Activated CD4-positive, alpha-beta memory T cell treated with anti-CD3 and anti-CD28 coated beads for 36 hours (primary cell): ENCODE measurements at places on chromosomes 7 and 10.

DNA sequence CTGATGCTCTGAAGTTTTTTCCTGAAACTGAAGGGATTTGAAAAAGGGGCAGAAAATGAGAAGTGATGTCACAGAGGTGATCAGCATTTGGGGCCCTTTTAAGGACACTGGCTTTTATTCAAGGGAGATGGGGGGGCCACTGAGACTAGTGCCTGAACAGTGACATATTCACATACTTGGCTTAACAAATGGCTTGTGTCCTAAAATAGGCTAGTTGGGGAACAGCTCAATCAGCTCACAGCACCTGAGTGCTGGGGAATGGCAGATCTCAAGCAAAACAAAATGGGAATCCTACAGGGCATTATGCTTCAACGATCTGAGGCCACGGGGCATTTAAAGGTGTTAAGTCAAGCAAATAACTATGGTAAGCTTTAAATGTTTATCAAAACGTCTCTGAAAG, 90.1 kb downstream of the UBE2H start:
- DNase-seq = no peak

GRCh38 chr7:47260270-47260669, 321.6 kb downstream of the TNS3 start:
- DNase-seq = no peak

GRCh38 chr7:114652041-114652440, 237.4 kb downstream of the FOXP2 start:
- DNase-seq = no peak

- DNase-seq = no peak
Observed at GRCh38 chr7:120864141-120864900, 6.4 kb upstream of the TSPAN12 start.

GRCh38 chr10:47025540-47026300, 114.5 kb downstream of the PTPN20 start:
- peak; percentile 5 for DNase-seq

DNA sequence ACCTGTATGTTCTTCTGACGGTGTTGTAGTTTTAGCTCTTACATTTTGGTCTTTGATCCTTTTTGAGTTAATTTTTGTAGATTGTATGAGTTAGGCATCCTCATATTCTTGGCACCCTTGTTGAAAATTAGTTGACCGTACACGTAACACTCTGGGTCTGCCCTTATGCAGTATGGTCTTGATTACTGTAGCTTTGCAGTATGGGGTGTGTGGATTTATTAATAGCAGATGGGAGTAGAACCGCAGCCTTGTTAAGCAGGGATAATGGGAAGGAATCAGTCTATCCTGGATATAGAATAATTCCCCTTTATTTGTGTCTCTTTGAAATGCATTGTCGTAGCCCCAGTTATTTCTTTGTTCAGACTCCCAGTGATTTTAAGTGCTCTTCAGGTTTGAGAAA, 95.5 kb downstream of the UBE3C start:
- no peak for DNase-seq

- no peak for DNase-seq
Observed at GRCh38 chr10:49255883-49256282, 43.1 kb upstream of the C10orf71 start.

- DNase-seq = peak; percentile 57
Observed at GRCh38 chr10:43160921-43161255, 22.6 kb downstream of the CSGALNACT2 start.

DNA sequence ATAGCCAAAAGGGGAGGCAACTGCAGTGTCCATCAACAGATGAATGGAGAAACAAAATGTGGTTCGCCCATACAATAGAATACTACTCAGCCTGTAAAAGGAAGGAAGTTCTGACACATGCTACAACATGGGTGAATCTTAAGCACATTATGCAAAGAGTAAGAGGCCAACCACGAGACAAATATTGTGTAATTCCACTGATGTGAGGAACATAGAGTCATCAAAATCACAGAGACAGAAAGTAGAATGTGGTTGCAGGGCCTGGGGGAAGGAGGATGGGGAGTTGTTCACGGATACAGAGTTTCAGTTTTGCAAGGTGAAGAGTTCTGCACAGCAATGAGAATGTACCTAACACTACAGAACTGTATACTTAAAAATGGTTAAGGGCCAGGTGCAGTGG, 13.7 kb upstream of the C10orf71 start:
- peak; percentile 16 for DNase-seq

DNA sequence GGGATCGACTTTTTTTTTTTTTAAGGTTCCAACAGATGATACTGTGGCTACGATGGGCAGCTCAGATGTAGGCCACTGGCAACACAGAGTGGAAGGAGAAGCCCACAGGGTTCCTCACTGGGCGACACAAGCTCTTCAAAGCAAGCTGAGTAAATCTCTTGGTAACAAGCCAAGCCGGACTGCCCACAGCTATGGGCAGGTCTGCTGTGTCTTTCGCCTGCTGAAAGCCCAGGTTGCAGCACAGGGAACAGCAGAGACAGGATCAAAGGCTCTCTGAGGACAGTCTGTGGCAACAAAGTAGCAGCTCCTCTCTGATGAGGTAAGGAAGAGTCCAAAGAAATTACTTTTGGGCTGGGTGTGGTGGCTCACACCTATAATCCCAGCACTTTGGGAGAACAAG, 83.6 kb downstream of the KCNMA1 start:
- no peak for DNase-seq

DNA sequence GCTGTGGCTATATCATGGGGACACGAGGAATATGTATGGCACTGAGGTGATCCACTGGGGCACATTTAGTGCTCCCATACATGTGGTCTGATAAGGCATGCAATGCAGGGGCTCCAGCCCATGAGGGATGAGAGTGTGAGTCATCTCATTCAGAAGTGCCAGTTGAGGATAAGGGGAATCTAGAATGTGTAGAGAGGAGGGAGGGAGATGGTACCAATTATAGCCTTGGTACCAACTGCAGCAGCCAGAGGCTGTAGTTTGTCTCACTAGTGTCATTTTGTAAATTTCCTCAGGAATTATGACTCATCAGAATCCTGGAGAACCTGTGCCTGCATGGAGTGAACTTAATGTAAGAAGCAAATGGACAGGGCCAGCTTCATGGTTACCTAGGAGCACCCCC, 46.2 kb downstream of the LAMB4 start:
- no peak for DNase-seq

DNA sequence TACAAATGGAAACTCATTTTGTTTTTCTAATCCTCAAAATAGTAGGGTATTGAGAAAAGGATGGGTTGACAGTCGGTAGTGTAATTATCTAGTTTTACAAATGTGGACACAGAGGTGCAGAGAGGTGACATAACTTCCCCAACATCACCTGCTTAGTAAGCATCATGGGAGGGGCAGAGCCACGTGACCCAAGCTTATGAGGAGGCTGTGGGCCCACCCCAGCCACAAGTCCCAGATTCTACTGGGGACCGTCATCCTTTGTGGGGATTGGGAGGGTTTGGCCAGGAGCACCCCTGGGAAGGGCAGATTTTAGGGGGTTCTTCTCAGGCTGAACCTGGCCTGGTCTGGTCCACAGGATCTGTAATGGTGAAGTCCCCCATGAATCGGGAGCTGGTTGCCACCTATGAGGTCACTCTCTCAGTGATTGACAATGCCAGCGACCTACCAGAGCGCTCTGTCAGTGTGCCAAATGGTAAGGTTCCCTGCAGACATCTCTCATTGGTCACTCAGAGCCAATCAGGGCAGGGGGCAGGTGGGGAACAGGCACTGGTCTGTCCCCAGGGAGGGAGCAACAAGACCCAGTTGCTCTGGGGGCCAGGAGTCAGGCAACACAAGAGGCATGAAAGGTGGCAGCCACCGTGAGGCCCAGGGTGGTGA, 23.6 kb upstream of the VSIR start:
- no peak for DNase-seq

GRCh38 chr10:90813594-90814365, 44.1 kb downstream of the HTR7 start:
- no peak for DNase-seq

- DNase-seq = no peak
Observed at GRCh38 chr7:32289651-32290414, 200.3 kb downstream of the LSM5 start.

- no peak for DNase-seq
Observed at GRCh38 chr7:142529591-142529990, 219.7 kb upstream of the PRSS1 start.

GRCh38 chr7:121273467-121274167, 55.2 kb upstream of the WNT16 start:
- DNase-seq = no peak

GRCh38 chr10:16949816-16950215, 132.6 kb upstream of the RSU1 start:
- DNase-seq = no peak

GRCh38 chr7:149022756-149023360, 5.4 kb downstream of the PDIA4 start:
- no peak for DNase-seq

GRCh38 chr7:43943417-43944187, 17.4 kb downstream of the UBE2D4 start:
- no peak for DNase-seq

- no peak for DNase-seq
Observed at GRCh38 chr10:84007482-84007881, 131.8 kb upstream of the GHITM start.

GRCh38 chr7:130095812-130096211, 25.5 kb downstream of the KLHDC10 start:
- DNase-seq = no peak

DNA sequence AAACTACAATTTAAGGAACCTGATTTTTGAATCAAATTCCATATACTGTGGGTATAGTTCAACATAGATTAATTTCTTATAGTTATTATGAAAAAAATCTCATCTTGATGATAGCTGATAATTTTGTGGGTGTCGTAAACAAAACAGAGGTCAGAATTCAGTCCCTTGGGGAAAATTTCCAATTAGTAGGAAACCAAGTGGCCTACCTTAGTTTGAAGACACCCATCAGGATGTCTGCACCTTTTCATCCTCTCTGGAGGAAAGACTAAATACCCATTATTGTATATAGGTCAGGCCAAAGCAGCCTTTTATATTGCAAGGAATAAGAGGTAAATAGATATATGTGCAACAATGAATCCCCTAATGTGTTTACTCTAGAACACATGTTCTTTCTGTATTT, 6.4 kb downstream of the IKZF1 start:
- no peak for DNase-seq

DNA sequence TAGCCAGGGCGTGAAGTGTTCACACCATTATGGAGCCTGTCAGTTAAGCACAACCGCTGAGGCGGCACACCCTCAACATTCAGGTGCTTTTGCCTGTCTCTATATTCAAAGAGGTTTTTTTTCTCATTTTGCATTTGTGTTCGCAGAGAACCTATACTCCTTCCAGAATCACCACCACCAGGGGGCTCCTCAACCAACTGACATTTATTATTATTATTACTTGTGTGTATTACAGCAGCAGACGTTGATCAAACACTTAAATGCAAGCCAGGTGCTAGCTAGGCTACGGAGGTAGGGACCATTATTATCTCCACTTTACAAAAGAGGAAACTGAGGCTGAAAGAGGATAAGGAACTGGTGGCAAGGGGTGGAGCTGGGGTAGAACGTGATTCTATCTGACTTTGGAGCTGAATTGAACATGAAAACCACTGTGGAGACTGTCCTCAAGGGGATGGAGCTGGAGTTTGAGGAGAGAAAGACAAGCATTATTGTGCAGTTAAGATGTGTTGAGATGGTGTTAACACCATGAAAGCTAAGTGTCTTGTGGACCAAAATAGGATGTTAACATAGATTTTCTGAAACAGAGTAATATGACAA, 133.8 kb upstream of the PLXNA4 start:
- DNase-seq = peak; percentile 17

- DNase-seq = no peak
Observed at GRCh38 chr10:44398747-44399658, 14.1 kb upstream of the CXCL12 start.

GRCh38 chr10:50855015-50855414, 30.4 kb downstream of the A1CF start:
- DNase-seq = no peak
